Tongue (tissue), 3 donors: ENCODE measurements at places on chromosomes 3 and 15.
A peak's percentile ranks its signal among the peaks of the same experiment; 100 is the strongest.

GRCh38 chr3:97409612-97410011, 354.9 kb upstream of the ARL6 start:
- DNase-seq, result no peak

DNA sequence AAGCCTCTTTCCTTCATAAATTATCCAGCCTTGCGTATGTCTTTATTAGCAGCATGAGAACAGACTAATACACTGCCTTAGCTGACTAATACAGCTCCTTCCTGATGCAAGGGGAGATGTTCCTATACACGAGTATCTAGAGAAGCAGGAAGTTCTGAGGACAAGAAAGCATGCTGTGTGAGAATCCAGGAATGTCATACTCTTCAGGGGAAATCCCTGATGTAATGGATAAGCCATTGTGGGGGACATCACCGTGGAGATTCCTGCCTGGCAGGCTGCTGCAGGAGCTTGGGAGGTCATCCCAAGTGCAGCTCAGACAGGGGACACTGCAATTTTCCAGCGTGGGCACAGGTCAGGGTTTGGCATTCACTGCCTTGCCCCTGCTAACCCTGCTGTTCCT, 476.9 kb downstream of the NR2F2 start:
- no peak for DNase-seq

- DNase-seq, result peak; percentile 38
Observed at GRCh38 chr3:196120291-196120951, 38.5 kb upstream of the TFRC start.

DNA sequence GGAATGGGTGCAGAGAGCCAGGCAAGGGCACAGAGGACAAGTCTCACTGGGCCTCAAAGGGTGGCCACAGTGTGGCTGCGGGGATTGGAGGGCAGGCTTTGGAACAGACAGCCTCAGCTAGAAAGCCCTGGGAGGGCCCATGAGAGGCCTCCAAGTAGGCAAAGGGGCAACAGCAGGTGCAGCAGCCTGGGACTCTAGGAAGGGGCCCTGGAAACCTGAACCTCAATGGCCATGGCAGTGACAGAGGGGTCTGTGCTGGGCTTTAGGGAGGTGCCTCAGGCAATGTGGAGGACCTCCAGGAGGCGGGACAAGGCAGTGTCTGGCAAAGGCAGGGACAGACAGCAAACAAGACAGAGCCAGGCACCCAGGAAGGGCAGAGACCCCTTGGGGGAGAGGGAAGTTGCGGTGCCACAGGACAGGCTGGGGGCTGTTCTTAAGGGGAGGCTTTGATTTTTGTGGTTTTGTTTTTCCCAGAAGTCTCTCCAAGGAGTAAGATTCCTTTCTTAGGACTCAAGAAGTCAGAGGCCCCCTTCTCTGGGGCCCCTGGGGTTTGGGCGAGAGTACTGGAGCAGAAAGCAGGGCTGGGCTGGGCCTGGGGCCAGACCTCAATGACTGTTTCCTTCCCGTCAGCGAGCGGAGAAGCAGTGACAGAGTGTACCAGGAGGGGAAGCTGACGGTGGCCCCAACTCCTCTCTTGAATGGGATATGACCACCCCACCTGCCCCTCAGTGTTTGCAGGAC, 9.7 kb downstream of the STOML1 start:
- peak; percentile 90 for DNase-seq
